ENCODE measurements at places on chromosomes 4 and X.

- DNase-seq = no peak
Observed at GRCh38 chr4:167688660-167689142, 403.6 kb upstream of the ANXA10 start.

DNA sequence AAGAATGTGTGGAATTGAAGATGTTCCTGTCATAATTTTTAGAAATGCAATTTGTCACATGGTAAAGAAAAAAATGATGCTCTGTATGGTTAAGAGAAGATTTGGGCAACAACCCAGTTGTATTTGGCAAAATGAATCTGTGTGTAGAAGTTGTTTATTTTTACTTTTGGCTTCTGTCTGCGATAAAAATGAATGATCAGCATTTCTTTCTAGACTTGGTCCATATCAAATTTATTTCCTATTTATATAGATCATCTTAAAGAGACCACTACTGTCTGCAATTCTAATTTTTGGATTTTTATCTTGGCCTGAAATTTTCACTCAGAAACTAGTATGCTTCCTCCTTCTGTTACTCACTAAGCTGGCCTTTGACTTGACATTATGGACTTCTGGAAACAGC, 396.9 kb downstream of the FAM47A start:
- DNase-seq = no peak

DNA sequence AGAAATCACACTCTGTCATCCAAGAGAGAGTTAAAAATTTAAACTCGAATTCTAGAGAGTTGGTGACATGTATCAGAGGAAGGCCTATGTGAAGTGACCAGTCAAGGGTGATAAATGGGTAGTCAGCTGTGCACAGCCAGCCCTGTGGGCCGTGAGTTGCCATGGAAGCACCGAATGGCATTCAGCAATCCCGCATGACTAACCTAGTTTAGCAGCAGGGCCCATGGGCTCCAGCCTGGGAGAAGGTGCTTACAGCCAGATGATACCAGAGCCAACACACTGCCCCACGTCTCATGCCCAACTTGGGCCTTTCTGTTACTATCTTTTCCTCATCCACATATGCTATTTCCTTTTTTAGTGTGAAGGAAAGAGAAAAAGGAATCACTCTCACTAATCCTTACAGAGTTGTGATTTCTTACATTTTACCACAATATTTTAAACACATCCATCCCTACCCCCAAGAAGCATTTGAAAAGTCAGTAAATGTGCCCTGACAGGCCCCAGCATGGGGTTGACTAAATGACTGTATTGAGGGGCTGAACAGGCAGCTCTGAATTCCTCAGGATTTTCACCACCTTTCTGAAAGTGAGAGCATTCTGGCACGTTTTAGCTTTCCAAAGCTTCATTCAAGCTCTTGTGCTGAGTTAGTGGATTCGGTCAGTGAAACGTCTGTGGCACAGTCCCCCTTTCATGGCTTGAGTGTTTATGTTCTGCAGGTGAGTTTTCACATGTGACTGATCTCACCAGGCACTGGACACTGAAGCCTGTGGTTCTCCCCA, 104.2 kb downstream of the AFF1 start:
- no peak for DNase-seq

GRCh38 chrX:19836337-19836736, 51.1 kb downstream of the SH3KBP1 start:
- no peak for DNase-seq

DNA sequence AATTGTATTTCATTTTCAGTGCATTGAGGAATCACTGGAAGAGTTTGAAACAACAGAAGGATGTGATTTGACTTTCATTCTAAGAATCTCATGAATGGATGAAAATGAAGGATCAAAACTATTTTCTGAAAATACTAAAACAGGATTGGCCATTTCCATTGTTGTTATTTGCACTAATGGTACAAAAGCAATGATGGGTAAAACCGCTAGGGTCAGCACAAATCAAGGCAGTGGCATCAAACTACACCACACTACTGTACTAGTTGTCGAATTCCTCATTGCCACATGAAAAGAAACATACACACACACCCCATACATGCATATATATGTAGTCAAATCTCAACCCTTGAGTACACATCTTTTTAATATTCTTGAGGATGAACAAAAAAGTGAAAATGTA, 24.7 kb upstream of the CENPVL3 start:
- DNase-seq = no peak

GRCh38 chr4:96375367-96375766, 535.5 kb downstream of the PDHA2 start:
- no peak for DNase-seq

GRCh38 chrX:150167482-150168324, 195.4 kb upstream of the MAMLD1 start:
- DNase-seq = no peak

- DNase-seq = no peak
Observed at GRCh38 chrX:136336623-136337022, 35.9 kb downstream of the ADGRG4 start.

DNA sequence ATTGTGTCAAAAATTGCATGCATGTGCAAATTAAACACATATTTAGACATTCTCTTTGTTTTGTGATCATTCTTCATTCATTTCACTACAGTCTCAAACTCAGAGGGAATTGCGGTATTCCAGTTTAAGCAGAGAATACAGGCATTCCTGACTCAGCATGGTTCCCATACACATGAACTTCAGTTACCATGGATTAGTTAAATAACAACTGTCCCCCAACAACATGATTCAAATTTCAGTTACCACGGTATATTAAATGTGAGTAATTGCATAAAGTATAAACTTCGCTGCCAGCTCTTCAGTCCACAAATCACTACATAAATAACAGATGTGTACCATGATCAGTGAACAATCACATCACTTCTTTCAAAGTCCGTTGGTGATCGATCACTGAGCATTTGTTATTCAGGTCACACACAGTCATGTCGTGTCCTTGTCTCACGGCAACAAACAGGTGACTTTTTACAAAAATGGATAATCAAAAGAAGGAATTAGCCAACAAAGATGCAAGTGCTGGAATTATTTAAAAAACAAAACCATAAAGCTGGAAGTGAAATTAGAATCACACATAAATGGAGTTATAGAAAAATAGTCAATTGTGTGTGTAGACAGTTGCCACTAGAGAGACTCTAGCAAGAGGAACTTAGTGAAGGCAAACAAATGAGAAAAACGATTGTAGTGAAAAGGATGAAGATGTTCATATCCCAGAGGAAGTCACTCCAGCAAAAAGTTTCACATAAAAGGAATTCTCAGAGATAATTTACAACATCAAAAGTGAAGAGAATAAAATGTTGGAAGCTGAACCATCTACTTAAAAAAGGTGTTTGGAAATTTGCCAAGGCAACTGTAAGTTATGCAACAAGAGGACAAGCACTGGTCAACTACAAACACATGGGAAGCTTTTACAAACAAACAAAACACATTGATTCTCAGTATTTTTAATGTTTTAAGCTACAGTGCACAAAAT, 138.6 kb upstream of the SMARCAD1 start:
- no peak for DNase-seq

- no peak for DNase-seq
Observed at GRCh38 chrX:85963736-85964135, 83.6 kb downstream of the CHM start.

DNA sequence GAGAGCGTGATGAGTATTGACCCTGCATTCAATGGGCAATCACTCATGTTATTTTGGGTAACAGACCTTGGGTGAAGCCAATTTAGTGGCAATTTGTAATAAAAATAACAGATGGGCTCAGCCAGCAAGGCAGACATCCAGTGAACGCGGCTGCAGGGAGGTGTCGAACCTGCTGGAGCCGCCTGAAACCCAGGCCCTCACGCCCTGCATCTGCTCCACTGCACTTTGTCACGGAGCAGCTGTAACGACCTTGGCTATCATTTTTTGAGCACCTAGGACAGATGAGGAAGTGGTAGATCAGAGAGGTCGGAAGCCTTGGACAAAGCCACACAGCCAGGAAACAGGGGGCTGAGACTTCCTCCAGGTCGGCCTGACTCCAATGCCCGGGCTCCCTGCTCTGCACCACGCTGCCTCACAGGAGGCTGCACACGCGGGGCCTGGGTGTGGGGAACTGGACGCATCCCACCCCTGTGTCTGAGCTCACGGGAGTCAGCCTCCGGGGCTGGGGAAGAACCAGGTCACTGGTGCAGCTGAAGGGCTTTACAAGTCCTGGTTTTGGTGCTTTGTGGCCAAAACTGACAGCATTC, 19.4 kb downstream of the HMX1 start:
- no peak for DNase-seq

- DNase-seq = no peak
Observed at GRCh38 chrX:37776987-37777325, 2.9 kb upstream of the CYBB start.

- no peak for DNase-seq
Observed at GRCh38 chr4:183962419-183962818, 57.3 kb downstream of the STOX2 start.

- DNase-seq = no peak
Observed at GRCh38 chrX:36856849-36857248, 151.3 kb upstream of the FAM47C start.

DNA sequence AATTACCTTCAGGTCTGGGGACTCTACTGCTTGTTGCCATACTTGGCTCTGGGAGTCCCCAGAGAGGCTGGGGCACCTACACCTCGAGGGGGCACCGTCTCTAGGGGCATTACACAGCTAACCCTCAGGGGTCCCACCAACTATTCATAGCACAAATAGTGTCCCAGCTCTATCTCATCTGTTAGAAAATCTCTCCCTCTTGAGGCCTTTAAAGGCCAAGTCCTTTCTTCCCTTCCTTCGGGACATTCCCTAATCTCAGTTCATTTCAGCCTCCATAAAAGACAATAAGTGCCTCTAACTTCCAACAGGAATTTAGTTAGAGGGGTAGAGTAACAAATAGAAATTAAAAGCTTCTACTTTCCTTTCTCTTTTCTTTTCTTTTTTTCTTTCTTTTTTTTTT, 55.8 kb upstream of the SORBS2 start:
- no peak for DNase-seq

DNA sequence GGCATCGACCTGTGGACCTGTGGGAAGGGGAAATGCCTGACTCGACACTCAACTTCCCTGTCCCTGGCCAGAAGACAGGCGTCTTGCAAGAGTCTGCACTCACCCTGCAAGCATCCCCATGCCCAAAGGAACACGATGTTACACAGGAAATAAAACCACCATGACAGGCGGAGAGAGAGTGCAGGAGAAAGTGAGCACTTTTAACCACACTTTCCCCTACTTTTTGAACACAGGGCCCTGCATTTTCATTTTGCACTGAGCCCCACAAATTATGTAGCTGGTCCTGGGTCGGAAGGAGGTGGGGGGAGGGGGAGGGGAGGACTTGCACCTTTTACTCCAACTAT, 13.8 kb upstream of the MAN2B2 start:
- no peak for DNase-seq

Measured in stimulated activated CD8-positive, alpha-beta memory T cell treated with anti-CD3 and anti-CD28 coated beads, Interleukin-4, amount 100 ng/mL, for 4 hours (primary cell).